ENCODE measurements at places on chromosomes 5 and 9.

GRCh38 chr5:39485079-39485478, 60.3 kb upstream of the DAB2 start:
- DNase-seq, result no peak

DNA sequence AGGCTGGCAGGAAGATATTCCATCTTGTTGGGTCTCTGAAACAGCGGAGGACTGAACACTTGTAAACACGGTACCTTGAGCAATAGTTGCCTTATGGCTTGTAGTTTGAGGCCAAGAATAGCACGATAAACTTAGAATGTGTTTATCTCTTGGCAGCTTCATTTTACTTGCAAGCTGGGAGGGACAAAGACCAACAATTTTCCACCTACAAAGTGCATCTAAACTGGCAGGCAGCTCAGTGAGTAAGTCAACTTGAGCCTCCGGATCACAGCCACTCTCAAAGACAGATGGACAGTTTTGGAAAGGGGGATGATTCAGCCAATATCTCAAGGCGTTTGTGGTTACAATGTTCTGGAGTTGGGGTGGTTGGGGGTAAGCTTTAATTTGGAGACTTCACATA, 652.6 kb downstream of the CETN3 start:
- DNase-seq, result no peak

DNA sequence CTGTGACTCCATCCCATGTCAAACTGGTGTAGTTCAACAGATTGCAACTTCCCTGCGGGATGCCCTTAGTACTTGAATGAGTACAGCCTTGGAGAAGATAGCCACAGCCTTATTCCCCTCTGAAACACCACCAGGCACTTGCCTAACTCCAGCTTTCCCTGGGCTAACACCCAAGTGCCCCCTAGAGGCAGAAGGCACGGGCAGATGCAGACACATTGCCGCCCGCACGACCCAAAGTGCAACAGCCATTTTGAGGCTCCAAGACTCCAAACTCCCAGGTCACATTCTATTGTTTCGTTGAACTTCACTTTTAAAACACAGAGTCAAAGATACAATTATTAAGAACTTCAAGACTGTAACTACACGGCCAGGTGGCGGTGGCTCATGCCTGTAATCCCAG, 163.6 kb upstream of the CDH6 start:
- DNase-seq, result no peak

DNA sequence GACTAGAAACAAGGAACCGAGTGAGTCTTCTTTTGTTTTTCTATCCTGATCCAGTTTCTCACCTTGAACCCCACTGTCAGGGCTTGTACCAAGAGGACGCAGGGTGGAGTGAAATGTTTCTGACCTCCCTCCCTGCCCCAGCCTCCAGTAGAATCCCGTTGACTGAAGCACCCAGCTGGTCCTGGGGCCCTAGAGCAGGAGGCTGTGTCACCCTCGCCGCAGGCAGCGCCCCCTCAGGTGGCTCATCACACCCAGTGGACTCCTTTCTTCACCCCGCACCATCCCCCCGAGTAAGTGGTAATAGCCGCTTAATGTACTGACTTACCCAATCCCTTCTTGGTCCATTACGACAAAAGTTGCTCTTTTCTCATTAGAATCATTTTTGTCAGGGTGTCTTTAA, 53.8 kb downstream of the MVB12B start:
- no peak for DNase-seq

Data from GOT3 (cell line).